ENCODE measurements at places on chromosomes 7 and 10.

DNA sequence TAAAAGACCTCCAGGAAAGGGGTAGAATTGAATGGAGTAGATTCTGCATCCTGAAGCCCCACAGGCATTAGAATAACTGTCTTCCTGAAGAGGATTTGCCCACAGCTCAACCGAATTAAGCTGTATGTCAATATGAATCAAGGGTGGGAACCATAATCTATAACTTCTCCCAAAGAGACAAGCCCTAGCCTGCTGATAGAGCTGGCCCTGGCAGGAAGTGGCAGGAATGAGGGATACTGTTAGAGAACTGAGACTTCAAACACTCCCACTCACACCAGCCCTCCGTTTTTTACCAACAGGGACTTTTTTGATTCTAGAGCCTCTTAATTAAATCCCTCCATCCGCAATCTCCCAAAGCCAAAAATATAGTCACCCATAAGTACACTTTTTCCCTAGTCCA, 12.2 kb upstream of the DUSP5 start:
- no peak for DNase-seq

DNA sequence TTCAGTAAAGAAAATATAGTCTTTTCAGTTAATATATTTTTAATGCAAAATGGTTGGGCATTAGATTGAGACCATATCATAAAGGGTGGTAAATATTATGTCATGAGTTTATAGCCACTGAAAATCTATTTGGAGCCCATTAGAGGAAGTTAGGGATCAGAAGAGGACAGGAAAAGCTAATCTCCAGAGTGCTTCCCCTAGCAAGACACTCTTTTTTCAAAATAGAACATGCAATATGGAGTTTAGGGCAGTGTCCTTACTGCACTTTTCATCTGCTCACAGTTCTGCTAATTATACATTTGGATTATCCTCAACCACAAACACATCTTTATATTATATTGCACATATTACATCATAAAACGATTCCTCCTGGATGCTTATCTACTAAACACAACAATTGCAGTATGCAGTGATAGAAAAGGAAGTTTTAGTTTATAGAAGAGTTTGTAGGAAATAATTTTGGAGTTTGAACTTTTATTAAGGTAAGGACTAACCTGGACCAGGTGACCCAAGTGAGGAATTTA, 159.8 kb downstream of the PHF14 start:
- DNase-seq = no peak

DNA sequence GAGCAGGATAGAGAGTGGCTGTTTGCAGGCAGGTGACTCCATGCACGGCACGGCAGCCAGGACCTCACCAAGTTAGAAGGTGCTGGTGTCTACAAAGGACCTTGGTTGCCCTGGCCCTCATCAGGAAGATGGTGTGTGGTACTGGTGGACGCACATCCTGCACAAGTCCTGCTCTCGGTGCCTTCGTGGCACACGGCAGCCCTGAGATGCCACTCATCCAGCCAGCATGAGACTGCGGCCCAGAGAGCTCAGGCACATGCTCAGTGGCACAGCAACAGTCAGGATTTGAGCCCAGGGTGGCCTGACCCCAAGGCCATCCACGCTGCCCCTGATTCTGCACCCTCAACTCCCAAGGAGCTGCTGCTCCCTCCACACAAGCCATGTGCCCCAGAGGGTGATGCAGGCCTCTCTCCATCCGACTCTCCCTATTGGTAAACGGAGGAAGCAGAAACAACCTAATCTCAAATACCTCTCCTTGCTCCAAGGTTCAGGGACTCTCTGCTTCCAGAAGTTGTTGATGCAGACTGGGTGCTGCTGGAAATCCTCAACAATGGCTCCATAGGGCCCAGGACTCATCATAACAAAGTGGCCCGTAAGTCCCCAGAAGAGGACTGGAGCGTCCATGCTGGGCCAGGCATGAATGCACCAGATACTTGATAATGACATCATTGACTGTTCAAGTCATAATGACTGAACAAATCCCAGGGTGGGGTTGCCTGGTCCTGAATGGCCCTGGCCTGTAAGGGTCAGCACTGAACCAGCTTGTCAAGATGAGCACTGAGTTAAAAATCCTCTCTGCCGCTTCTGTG, 93.6 kb downstream of the ARHGAP22 start:
- DNase-seq = no peak

DNA sequence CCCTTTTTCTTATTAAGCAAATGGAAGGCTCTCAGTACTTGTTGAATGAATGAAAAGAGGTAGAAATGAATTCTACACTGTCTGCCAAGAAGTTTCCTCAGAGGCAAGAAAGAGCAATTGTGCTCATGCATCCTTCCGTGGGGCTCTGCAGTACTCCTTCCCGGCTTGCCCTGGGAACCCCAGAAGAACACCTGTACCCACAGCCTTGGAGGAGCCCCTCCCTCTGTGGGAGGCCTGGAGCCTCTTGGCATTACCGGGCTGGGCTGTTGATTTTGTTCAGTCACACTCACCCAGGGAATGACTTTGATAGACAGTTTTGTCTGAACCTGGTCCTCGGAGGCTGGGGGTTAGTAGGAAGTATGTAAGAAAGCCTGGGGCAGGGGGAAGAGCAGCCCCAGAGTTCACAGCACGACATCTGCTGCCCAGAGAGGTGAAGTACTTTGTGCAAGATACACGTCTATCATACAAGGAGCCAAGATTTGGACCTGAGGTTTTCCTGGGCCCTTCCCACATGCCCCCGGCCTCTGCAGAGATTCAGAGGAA, 134.8 kb upstream of the GDF10 start:
- DNase-seq = no peak

GRCh38 chr10:8187171-8187666, 132.7 kb downstream of the GATA3 start:
- DNase-seq = no peak

DNA sequence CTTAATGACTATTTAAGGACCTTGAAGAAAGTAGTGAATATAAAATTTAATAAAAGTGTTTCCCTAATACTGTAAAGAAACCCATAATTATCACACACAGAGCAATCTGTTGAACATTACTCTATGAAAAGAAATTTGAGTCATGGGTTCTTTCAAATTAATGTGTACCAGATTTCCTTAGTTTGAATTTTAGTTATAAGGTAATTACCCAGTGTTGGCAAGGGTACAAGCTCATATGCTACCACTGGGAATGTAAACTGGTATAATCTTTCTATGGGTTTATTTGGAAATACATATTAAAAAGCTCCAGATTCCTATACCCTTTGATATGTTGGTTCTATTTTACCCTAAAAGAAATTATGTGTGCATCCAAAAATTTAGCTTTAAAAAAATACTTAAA, 22.9 kb downstream of the PANK1 start:
- DNase-seq = no peak

GRCh38 chr10:5461914-5462840, 37.2 kb downstream of the CALML5 start:
- DNase-seq = no peak

DNA sequence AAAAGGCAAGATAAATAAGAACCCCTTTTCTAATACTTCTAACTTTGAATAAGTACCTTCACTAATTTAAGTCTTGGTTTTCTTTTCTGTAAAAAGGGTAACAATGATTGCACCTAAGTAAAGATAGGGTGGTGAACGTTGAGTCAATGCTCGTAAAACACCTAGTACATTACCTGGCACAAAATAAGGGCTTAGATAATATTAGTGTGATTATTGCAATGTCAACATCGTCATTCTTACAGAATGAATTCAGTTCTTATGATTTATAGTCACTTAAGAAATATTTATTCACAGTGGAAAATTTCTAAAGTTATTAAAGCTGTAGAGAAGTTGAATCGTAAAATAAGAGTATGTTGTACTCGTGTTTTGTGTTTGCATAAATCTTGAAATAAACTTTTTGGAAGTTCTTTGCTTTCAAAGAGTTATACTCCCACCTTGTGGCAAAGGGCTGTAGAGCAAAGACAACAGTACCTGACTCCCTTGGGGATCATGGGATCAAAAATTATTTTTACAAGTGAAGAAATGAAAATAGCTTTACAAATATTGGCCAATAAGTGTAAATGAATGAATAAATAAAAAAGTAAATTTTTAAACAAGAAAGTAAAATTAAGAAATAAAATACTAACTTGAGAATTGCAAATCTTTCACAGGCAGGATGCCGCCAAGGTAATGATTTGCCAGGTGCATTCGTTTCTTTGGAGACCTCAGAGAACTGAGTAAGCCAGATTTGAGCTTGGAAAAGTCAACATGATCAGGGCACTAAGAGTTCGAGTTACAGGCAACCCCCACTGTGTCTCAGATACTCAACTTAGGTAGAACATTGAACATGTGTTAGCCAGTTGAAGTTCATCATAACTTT, 285.8 kb upstream of the CACNA2D1 start:
- no peak for DNase-seq

DNA sequence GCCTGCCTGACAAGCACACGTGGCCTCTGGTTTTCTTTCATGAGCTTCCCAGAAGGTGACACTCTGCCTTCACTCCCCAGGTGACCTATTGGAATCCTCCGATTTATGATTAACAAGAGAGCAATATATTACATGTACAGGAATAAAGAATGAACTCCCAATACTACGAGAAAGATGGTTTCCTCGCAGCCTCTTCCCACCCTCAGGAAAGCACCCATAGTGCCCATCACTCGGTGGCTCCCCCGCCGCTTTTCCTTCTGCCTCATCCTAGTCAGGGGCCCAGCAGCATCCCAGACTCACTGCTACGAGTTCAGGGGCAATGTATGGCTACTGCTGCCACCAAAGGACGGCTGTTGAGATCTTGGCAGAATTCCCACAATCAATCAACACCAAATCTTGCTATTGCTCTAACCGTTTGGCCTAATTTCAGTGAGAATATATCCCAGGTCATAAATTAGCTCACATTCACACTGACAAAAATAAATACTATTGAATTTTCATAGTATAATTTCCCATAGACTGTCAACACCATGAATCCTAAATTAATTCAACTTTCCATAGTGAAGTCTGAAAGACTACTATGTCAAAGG, 196.3 kb downstream of the TNS3 start:
- DNase-seq = no peak

All from activated T-cell treated with anti-CD3 and anti-CD28 coated beads for 1 hour (primary cell).